CD4-positive, alpha-beta T cell treated with Interleukin-15 for 4 hours (primary cell): ENCODE measurements at places on chromosomes 6 and 20.

DNA sequence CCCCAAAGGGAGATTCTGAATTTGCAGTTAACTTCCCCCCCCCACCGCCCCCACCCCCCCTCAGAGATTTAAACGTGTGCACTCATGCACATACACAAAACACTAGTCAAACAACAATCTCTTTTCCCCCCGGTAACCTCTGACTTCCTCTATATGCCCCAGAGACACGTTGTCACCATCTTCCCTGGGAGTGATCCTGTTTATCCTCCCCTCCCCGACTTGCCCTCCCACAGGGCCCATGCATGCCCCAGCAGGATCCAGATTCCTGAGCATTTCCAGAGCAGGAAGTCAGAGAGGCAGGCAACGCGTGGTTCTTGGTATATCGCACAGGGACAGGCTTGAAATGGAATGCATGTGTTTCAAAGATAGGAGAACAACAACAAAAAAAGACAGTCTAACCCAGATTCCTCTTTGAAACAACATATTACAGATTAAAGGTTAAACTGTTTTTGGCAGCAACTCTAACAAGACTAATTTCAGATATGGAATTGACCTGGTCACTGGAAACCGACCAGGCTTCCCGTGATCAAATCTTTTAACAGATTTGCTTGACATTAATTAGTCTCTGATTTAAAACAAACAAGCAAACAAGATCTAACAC is 1.3 kb downstream of the BLCAP start:
- DNase-seq: no peak

DNA sequence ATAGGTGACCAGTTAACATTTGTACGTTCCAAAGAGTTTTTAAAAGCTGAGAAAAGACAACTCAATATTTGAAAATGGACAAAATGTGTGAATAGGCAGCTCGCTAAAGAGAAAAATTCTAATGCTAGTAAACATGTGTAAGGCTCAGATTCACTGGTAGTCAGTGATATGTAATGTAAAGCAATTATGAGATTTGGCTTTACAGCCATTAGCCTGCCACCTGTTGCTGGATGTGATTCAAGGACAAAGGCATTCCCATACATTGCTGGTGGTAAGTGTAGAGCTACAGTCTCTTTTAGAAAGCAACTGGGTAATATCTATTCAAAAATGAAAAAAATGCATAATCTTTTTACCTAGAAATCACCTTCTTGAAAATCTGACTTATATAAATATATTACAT is 114.3 kb downstream of the COL19A1 start:
- DNase-seq: no peak

- no peak for DNase-seq
Observed at GRCh38 chr6:147637620-147638195, 129.2 kb downstream of the SAMD5 start.

GRCh38 chr6:144216668-144217218 is 66.4 kb downstream of the STX11 start:
- no peak for DNase-seq

GRCh38 chr6:52317211-52317610 is 32.7 kb upstream of the MCM3 start:
- DNase-seq: no peak

DNA sequence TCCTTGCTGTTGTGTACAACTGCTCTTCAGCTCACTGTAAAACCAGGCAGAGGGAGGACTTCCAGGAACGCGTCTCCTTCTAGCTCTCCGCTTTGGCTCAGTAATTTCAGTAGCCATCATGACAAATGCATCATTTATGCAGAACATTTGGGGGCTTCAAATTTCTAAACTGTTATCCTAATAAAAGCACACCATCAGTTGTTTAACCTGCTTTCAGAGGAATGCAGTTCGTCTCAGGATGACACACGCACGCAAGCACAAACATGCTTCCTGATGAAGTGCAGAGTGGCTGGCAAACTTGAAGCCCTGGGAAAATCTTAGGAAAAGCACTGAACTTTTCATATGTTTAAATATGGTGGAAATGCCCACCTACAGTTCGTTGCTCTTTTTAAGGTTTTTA is 24.4 kb downstream of the SLC22A23 start:
- DNase-seq: no peak

DNA sequence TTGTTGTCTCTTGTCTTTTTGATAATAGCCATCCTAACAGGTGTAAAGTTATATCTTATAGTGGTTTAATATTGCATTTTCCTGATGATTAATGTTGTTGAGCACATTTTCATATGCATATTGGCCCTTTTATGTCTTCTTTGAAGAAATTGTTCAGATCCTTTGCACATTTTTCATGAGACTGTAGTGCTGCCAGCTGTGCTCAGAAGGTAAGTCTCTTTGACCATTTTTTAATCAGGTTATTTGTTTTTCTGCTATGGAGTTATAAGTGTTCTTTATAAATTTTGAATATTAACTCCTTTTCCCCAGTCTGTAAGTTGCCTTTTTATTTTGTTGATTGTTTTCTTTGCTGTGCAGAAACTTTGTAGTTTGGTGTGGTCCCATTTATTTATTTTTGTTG is 55.8 kb upstream of the ZNF184 start:
- no peak for DNase-seq

DNA sequence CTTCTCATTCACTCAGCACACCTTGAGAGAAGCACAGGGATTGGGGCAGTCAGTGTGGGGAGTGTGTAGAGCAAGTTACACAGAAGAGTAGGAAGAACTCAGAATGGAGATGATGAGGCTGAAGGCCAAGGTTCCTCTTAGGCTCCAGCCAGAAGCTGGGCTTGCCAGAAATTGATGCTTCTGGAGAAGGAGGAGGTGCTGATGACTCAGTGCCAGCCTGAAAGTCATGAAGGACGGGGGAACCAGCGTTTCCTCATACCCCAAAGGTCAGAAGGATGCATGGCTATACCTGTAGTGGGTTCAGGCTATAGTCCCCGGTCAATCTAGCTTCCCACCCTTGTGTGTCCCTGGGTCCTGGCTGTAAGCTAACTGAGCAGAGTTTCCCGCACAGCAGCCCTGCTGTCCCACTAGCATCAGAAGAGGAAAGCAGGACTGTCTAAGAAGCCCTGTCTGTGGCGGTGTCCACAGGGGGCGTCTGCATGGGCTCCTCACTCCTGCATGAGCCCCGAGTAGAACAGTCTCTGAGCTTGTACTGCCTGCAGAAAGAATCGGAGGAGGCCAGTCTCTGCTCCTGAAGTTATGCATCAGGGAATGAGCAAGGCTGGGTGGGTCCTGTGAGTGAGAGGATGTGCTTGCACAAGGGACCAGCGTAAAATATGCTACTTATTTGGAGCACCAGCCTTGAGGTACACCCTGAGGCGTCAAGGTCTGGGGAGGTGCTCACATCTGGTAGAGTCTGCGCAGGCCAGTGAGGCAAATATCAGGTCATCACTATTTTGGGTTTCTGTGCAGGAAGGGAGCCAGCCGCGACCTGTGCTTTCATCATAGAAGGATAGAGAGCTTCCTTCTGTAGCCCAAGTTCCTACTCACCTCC is 148.5 kb downstream of the MRPL14 start:
- DNase-seq: no peak

DNA sequence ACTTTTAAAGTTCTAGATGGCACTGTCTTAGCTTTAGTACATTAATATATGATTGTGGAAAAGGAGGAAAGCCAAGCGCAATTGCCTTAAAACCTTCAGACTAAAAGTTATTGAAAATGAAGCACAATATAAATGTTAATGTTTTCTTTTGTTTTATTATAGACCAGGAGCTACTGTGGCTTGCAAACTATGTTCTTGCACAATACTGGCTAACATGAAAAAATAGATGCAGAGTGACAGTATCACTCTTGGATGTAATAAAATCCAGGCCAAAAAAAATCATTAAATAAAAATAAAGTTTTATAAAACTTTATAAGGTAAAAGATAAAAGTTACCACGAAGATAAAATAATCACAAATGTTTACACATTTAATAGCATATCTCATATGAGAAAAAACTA is 18.3 kb upstream of the PLN start:
- DNase-seq: no peak

DNA sequence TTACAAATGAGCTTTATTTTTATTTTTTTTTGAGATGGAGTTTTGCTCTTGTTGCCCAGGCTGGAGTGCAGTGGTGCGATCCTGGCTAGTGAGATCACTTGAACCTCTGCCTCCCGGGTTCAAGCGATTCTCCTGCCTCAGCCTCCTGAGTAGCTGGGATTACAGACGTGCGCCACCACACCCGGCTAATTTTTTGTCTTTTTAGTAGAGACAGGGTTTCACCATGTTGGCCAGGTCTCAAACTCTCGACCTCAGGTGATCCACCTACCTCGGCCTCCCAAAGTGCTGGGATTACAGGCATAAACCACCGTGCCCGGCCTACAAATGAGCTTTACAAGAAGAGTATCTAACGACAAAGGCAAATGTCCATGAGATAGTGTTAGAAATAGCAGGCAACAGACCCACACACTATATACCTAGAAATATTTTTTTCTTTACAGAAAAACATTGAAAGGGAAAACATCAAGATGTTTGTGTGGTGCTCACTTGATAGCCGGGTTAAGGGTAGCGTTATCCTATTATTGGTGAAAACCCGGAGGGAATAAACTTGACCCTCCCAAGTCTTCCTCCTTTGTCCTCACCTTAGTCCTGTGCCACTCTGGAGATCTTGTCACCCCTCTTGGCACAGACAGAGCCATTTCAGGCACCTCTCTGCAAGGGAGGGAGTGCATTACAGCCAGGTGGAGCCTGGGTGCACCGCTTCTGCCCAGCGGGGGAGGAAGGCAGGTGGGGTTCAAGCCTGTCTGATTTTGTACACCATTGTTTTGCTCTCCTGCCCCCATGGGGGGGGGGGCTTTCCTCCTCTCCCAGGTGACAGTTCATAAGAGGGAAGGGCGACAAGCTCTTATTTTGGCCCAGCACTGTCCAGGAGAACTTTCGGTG is 21.0 kb upstream of the AVP start:
- DNase-seq: no peak

GRCh38 chr6:7195339-7196018 is 87.7 kb downstream of the RREB1 start:
- no peak for DNase-seq

DNA sequence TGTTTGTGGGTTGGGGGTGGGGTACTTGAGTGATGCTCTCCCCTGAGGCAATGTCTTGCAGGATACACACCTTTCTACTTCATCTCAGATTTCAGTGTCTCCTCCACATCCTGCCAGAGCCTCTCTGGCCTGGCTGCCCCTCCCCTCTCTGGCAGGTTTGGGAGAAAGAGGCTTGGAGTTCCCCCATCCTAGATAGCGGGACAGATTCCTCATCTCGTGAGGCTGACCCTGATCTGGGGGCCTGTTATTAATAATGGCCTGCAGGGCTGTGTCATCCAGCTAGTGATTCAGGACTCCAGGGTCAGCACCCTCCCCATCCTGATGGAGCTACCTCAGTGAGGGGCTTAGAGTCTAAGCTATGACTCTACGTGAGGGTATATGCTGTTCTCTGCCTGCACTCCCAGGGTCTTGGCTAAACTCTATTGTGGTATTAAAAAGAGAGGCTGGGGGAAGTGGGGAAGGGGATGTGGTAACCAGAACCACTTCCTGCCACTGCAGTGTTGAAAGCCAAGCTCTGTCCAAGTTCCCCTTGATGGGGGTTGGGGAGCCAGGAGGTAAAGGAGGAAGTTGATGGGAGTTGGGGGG is 3.7 kb upstream of the MMP9 start:
- peak; percentile 30 for DNase-seq

DNA sequence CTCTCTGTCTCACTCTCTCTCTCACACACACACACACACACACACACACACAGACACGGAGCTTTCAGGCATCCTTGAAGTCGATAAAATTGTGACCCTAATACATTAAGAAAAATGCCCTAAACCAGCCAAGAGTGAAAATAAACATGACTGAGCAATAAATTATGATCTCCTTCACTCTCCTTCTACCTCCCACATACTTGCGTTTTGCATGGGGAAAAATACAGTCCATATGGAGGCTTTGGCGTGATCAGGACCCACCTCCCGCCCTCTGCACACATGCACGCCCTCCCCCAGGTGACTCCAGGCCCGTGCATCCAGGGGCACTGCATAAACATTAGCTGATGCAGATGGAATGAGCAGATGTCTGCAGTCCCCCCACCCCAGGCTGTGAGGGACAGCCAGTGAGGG is 114.2 kb upstream of the JARID2 start:
- DNase-seq: no peak

DNA sequence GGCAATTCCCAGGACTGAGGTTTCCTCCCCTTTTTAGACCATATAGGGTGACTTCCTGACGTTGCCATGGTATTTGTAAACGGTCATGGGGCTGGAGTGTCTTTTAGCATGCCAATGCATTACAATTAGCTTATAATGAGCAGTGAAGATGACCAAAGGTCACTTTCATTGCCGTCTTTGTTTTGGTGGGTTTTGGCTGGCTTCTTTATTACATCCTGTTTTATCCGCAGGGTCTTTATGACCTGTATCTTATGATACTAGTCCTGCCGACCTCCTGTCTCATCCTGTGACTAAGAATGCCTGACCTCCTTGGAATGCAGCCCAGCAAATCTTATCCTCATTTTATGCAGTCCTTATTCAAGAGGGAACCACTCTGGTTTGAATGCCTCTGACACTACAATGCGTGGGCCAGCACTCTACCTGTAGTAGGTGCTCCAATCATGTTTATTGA is 190.1 kb downstream of the KCNQ5 start:
- no peak for DNase-seq

DNA sequence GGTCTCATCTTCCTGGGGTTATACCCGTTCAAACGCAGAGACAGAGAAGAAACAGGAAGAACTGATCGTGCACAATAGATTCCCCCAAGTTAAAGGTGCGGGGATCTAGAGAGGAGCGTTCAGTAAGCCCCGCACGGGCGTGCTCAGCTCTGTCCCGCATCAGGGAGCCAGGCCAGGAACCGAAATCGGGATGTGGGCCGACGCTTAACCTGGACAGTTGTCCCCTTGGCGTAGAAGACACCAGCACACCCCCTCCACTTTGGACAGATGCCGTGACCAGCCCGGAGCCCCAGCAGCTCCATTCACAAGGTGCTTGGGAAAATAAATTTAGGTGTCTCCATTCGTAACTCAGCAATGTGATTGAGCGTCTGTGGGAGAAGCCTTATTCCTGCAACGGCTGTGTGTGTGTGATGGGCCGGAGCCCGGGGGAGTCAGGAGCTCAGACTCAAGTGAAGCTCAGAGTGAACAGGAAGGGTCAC is 24.0 kb upstream of the GATA5 start:
- no peak for DNase-seq
